ENCODE measurements at places on chromosomes 12 and 14.

DNA sequence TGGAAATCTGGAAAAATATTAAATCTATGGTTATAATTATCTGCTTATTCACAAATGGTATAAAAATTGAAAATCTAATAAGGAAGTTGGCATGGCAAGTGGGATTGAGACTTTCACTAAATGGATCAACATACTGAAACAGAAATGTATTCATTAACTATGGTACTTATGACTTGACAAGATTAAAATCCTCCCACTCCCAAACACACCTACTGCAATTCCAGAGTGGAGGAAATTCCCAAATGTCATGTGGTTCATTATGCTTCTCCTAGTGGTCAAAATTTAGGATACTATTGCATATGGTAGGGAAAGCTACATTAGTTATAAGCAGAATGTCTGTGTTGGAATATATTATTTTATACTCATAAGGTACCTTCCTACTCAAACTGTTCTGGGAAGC is 265.3 kb upstream of the PRICKLE1 start:
- no peak for DNase-seq

- no peak for DNase-seq
Measured at GRCh38 chr12:56593909-56594621, 36.1 kb downstream of the BAZ2A start.

DNA sequence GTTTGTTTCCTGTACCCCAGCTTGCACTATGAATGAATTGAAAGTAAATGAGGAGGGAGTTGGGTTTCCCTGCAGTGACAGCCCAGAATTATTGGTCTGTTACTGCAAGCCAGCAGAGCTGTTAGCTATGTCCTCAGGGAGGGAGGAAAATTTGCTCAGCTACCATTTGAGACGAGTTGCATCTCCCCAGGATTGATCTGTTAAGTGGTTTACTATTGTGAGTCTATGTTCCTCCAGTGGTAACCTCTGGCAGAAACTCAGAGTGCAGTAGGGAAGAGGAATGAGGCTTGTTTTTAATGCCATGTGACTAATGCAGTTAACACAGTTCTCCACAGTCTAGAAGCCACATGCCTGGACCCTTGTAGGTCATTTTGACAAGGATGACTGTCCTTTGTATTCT is 173.9 kb downstream of the SLC15A4 start:
- DNase-seq, result no peak

DNA sequence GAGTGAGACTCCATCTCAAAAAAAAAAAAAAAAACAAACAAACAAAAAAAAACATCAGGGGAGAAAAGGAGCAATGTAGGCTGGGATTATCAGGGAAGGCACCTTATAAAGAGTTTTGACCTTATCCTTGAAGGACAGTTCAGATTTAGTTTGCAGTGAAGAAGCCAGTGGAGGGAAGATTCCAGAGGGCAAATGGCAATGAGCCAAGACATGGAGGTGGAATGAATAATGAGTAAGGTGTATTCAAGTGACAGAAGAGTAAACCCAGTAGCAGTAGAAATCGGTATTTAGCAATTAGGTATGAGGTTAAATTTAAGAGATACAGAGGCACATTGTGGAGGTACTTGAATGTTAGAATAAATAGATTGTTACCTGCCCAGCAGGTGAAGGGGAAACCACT is 2.2 kb upstream of the DUSP16 start:
- DNase-seq, result no peak

- no peak for DNase-seq
Measured at GRCh38 chr12:43482311-43483085, 69.5 kb downstream of the ADAMTS20 start.

DNA sequence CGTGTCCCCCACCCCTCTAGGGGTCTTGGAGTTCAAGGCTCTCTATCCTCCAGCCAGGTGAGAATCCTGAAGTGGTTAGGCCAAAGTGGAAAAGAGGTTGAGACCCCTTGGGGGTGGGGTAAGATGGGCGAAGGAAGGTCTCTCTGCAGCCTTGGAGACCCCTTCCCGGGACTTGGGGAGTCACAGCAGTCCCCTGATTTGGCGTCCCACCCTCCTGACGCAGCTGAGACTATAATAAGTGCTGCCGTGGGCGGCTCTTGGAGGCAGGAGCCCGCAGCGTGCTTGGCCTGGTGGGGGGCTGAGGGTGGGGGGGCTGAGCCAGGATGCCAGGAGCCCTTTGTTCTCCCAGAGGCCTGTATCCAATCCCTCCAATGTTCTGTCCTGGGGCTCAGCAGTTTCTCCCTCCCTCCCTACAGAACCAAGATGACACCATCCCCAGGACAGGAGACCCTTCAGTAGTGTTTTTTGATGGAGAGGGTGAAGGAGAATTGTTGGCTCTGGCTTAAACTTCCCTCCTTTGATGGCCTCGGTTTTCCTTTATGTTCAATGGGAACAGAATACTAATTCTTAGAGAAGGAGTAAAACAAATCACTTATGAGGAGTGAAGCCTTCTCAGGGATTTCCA is 1.5 kb upstream of the AGAP2 start:
- no peak for DNase-seq

- no peak for DNase-seq
Measured at GRCh38 chr14:89288114-89288513, 128.9 kb downstream of the FOXN3 start.

GRCh38 chr12:116542345-116542956 is 16.7 kb upstream of the MAP1LC3B2 start:
- no peak for DNase-seq

GRCh38 chr12:1629338-1630132 is 504 bp downstream of the WNT5B start:
- no peak for DNase-seq

- no peak for DNase-seq
Measured at GRCh38 chr12:105825141-105825540, 313.6 kb downstream of the NUAK1 start.

DNA sequence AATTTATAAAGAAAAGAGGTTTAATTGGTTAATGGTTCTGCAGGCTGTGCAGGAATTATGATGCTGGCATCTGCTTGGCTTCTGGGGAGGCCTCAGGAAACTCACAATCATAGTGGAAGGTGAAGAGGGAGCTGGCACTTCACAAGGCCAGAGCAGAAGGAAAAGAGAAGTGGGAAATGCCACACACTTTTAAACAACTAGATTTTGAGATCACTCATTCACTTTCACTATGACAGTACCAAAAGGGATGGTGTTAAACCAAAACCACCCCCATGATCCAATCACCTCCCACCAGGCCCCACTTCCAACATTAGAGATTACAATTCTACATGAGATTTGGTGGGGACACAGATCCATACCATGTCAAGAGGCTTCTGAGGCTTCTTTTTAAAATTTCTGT is 62.6 kb downstream of the SLC38A4 start:
- DNase-seq, result no peak

DNA sequence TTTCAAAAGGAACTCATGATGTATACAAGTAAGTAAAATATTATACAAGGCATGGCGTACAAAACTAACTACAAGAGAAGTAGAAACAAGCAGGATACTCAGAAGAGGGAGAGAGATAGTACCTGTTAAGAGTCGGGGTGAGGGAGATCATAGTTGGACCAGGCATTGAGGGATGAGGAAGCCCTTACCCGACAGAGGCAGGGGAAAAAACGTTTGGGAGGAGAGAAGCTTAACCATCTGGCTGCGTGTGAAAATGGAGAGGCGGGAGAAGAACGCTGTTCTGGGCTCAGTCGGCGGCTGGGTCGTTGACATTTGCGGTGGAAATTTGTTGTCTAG is 575 bp upstream of the FMNL3 start:
- no peak for DNase-seq

GRCh38 chr12:128796439-128797118 is 27.2 kb downstream of the SLC15A4 start:
- DNase-seq, result no peak

DNA sequence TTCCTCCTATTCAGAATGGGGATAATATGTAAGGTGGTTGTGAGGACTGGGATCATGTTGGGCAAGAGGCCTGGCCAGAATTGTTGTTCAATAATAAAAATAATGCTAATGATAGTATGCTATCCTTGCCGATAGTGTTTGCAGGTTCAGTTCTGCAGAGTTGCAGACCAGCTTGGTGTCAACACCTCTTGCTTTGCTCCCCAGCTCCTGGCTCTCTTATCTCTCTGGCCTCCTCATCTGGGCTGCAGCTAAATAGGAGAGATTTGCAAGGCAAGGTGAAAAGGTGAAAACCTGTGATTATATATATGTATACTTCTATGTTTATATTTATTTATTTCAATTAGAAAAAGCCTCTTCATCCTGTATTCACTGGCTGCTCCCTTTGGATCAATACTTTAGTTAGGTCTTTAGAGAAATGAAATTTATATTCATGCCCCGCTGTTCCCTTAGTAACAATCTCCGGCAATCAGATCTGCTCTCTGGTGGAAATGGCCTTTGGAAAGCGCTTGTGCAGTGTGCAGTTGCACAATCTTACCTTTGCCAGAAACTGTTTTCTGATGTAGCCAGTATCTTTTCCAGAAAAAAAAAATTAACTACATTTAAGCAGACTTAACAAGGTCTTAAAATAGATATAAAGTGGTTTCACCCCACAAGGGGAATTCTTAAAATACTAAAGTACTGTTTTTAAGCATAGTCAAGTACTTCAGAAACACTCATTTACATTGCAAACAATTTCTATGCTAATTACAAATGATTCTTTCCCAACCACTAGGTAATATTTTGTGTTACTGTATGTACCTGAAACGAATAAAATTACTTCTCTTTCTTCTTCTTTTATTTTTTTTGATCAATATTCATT is 19.1 kb upstream of the ACVR1B start:
- no peak for DNase-seq

DNA sequence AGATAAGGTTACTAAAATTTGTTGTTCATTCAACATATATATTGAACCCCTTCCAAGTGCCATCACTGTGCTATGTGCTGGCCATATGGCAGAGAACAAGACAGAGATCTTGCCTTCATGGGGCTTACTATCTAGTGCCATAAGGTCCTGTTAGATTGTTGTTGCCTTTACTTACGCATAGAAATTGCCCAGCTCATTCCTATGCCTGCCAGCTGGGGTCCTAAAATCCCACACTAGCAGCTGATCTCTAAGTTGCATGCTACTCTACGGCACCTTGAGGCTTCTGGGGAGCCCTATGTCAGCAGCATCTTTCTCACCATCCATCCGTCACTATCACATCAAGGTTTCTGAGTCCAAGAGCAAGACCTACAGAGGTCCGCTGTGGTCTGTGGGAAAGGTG is 1.4 kb upstream of the KCNK10 start:
- DNase-seq, result no peak
